NCI-H1694 (cell line): ENCODE measurements at places on chromosomes 7 and 10.
A peak's percentile ranks its signal among the peaks of the same experiment; 100 is the strongest.

- DNase-seq, result peak; percentile 0
Observed at GRCh38 chr10:77036993-77037734, 600.4 kb downstream of the KCNMA1 start.

- peak; percentile 86 for DNase-seq
Observed at GRCh38 chr7:50857804-50858489, 75.3 kb upstream of the GRB10 start.

GRCh38 chr10:44467900-44468299 is 83.0 kb upstream of the CXCL12 start:
- DNase-seq, result no peak

DNA sequence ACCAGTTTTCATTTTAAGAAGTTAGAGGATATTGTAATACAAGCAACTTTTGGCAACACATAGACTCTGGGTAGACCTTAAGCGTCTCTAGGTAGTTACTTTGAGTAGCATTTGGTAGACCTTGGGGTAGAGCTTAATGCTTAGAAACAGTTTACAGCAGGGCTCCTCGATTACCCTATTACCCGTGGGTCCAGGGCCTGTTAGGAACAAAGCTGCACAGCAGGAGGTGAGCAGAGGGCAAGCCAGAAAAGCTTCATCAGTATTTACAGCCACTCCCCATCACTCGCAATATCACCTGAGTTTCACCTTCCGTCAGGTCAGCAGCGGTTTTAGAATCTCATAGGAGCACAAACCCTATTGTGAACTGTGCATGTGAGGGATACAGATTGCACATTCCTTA is 173.5 kb downstream of the TSPAN12 start:
- no peak for DNase-seq

DNA sequence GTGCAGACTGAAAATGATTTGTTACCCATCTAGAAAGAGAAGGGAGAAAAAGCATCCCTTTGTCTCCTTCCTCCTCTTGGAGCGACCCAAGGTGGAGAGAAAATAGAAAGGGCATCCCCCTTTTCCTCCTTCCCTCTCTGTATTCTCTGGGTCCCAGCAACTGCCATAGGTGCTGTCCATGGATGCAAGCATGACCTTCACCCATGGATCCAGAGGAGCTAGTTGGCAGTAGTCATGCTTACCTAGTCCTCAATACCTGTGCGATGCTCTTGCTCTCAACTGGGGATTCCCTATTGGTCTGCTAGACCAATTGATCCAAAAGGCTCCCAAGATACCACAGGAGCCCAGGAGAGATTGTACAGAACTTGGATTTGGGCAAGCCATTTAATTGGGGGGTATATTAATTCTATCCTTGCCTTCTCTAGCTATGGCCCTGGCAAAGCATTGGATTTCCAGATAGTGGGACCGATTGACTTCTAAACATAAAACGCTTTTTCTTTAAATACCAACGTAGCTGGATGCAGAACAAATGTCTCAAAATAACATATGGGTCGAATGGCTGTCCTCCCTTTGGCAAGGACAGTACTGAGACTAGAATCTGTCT is 547.8 kb upstream of the IGFBP3 start:
- no peak for DNase-seq

GRCh38 chr7:151244196-151244840 is 4.2 kb downstream of the SMARCD3 start:
- peak; percentile 90 for DNase-seq
